Midbrain (tissue), 1 donor: ENCODE measurements at places on chromosomes 2 and 18.
A peak's percentile ranks its signal among the peaks of the same experiment; 100 is the strongest.

DNA sequence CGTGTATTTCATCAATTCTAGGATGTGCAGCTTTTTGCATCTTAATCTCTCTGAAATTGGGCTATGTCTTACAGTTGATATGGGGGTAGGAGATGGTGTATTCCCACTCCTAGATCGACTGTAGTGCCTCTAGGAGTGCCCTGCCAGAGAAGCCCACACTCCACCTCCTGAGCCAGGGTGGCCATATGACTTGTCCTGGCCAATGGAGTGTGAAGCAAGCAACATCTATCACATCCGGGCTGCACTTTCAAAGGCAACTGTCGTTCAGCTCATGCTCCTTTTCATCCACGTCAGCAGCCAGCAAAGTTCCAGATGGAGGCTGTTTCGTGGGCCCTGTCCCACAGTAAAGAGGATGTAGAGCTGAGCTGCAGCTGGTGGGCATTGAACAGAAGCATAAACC, 149.4 kb upstream of the SLC1A4 start:
- no peak for DNase-seq

DNA sequence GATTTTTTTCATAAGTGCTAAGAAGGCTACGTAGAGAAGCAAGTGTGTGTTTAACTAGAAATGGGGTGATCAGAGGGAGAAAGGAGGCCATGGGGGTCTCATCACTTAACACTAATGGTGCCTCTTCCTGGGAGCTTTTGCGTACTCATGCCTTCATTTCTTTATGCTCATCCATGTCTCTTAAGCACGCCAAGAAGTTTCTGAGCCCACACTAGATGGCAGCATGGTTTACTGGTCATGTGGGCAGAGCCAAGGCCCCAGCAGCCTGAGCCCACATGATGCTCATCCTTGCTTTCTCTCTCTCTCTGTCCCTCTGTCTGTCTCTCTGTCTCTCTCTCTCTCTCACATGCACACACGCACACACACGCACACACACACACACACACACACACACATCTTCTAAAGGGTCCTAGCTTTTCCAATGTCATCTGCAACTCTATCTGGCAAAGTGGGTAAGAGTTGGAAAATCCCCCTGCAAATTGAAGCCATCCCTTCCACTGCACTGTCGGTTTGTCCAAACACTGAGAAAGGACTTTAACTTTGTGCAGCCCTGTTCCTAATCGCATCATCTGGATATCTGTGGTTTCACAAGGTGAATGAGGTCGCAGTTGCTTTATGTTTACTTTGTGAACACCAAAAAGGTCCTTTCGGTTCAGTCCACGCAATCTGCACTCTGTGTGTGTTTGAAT, 137.1 kb upstream of the CCDC68 start:
- peak; percentile 71 for DNase-seq

- DNase-seq, result peak; percentile 15
These were observed 71.8 kb upstream of the LTBP1 start for GRCh38 chr2:32874931-32875330.

DNA sequence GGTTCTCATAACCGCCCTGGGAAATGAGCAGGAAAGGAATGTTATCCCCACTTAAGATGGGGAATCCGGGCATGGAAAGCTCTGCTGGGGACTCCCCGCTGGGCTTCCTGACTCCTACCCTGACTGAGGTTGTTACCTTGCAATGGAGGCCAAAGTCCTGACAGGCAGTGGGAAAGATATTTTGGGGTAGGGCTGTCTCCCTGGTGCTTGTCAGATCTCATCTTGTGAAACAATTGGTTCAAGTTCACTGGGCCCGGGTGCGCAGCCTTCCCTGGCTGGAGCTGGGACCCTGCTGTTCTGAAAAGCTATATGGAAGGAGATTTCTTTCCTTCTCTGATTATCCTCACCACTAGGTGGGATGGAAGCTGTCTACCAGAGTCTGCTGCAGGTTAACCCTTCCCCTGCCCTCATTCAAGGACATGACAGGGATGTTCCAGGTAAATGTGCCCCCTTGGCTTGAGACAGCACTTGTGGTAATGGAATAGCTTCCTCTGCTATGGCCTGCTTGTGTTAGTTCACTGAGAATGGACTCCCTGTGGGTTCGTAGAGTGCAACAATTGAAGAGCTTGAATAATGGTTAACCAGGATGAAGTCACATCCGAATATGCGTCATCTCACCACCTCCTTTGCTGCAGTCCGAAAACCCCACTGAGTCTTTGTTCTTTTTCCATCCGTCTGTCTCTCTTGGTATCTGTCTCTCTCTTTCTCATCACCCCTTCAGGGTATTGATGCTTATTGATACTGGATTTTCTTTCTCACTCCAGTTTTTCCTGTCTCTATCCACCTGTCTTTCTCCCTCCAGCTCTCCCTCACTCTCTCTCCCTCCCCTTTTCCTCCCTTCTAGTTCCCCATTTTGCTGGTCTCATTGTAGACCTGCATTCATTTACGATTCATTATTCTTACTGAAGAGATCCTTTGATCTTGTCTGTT, 67.8 kb upstream of the EPAS1 start:
- no peak for DNase-seq

DNA sequence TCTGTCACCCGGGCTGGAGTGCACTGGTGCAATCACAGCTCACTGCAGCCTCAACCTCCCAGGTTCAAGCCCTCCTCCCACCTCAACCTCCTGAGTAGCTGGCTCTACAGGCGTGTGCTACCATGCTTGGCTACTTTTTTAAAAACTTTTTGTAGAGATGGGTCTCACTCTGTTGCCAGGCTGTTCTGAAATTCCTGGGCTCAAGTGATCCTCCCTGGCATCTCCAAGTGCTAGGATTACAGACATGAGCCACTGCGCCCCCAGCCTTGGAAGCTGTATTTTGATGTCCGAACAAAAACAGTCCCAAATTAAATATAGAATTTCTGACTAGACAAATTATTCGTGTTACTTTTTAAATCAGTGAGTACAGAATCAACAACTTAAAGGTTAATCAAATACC, 97.4 kb downstream of the ZNF516 start:
- no peak for DNase-seq

- no peak for DNase-seq
These were observed 15.6 kb upstream of the KLF11 start for GRCh38 chr2:10027660-10028330.

GRCh38 chr2:53765767-53766166, 1.8 kb upstream of the CHAC2 start:
- DNase-seq, result no peak

GRCh38 chr18:24928301-24928878, 423.6 kb downstream of the ZNF521 start:
- DNase-seq, result no peak

GRCh38 chr2:189673661-189674373, 653 bp upstream of the ANKAR start:
- no peak for DNase-seq

- DNase-seq, result no peak
These were observed 176.8 kb downstream of the ZEB2 start for GRCh38 chr2:144343145-144343544.

GRCh38 chr2:27844821-27845255, 45.3 kb downstream of the RBKS start:
- no peak for DNase-seq
